ENCODE measurements at places on chromosomes 13 and 19. TPM values are rescaled to one million over a fixed set of nuclear protein-coding genes. Genes with fewer than 3 reads are reported as not detected.

EGLN2 gene
- total RNA-seq, result 93.9 TPM

APOC4 gene
- not detected for total RNA-seq

SYCN gene
- not detected for total RNA-seq

PROZ gene
- not detected for total RNA-seq

ZNF415 gene
- total RNA-seq, result not detected

LYPD3 gene
- 0.27 TPM for total RNA-seq

ACP7 gene
- total RNA-seq, result 0.06 TPM

SLC25A15 gene
- 22.5 TPM for total RNA-seq

PCP2 gene
- total RNA-seq, result 0.26 TPM

RGL3 gene
- 1.3 TPM for total RNA-seq

DNAAF3 gene
- 5.5 TPM for total RNA-seq

CBARP gene
- total RNA-seq, result 2.9 TPM

PGLYRP2 gene
- total RNA-seq, result not detected

ZNF575 gene
- 1.3 TPM for total RNA-seq

ICAM5 gene
- 0.55 TPM for total RNA-seq

P2RY11 gene
- total RNA-seq, result 8.3 TPM

PCSK4 gene
- total RNA-seq, result 1.0 TPM

CADM4 gene
- 8.9 TPM for total RNA-seq

IZUMO2 gene
- total RNA-seq, result not detected

All from A549 treated with Hydrocortisone at 1 μM for 4 hours (cell line).